ENCODE measurements at places on chromosomes 12 and 14. TPM values are rescaled to one million over a fixed set of nuclear protein-coding genes. Genes with fewer than 3 reads are reported as not detected.
A peak's percentile ranks its signal among the peaks of the same experiment; 100 is the strongest.

The KLHL33 gene
- polyA plus RNA-seq, result 2.5 TPM

DNA sequence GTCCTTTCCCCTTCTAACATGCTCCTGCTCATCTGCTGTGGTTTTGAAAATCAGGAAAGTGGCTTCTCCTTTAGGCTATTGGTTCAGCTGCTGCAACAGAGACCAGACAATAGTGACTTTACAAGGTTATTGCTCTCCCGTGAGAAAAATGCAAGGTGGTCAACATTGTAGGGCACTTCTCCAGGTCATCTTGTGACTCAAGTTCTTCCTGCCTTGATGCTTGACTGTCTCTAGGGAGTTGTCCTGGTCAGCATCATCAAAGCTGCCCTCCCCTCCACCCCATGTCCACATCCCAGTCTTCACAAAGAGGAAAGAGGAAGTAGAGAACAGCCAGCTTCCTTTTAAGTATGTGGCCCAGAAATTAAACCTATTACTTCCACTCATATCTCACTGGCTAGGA, 3.9 kb upstream of the TMEM63C start:
- DNase-seq, result peak; percentile 30

DNA sequence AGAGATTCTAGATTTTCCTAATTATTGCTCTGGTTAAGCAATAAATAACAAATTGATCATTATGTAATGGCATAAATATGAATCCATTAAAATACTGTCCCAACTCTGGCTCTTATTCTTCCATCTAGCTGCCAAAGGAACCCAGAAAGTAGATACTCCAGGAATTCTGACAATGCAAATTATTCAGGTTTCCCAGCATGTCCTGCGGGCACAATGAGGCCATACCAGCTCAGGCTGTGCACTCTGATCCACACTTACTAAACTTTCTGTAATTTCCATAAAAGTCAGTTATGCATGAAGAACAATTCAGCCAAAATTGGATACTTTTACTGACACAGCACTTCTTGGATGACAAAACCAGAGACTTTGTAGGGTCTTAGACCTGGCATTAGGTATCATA, 576.3 kb downstream of the KCNH5 start:
- no peak for DNase-seq

The KRT77 gene
- polyA plus RNA-seq, result not detected

The TULP3 gene
- 28.1 TPM for polyA plus RNA-seq

- DNase-seq, result peak; percentile 29
Observed at GRCh38 chr12:40646911-40647310, 45.3 kb upstream of the CNTN1 start.

DNA sequence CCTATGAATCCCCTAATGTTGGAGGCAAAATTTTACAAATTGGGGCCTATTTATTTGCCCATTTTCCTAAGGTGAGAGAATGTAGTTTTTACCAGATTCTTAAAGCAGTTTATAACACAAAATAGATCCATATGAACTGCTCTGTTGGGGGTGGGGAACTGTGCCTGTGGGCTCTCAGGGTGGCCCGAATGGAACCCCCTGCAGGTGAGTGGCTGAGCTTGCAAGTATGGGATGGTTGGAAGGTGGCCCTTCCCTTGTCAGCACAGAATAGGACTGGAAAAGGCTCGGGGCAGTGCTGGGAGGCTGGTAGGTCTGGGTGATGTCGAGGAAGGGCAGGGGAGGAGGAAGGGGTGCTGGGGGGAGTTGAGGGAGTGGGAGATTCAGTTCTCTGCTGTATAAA, 4.9 kb downstream of the VSX2 start:
- no peak for DNase-seq

- DNase-seq, result no peak
Observed at GRCh38 chr12:52949413-52950331, 754 bp downstream of the KRT18 start.
